Suppressor macrophage treated with lipopolysaccharide for 4 hours (primary cell): ENCODE measurements at places on chromosomes 13 and 19.

- no peak for DNase-seq
These were observed 51.7 kb upstream of the KPNA3 start for GRCh38 chr13:49844181-49844580.

DNA sequence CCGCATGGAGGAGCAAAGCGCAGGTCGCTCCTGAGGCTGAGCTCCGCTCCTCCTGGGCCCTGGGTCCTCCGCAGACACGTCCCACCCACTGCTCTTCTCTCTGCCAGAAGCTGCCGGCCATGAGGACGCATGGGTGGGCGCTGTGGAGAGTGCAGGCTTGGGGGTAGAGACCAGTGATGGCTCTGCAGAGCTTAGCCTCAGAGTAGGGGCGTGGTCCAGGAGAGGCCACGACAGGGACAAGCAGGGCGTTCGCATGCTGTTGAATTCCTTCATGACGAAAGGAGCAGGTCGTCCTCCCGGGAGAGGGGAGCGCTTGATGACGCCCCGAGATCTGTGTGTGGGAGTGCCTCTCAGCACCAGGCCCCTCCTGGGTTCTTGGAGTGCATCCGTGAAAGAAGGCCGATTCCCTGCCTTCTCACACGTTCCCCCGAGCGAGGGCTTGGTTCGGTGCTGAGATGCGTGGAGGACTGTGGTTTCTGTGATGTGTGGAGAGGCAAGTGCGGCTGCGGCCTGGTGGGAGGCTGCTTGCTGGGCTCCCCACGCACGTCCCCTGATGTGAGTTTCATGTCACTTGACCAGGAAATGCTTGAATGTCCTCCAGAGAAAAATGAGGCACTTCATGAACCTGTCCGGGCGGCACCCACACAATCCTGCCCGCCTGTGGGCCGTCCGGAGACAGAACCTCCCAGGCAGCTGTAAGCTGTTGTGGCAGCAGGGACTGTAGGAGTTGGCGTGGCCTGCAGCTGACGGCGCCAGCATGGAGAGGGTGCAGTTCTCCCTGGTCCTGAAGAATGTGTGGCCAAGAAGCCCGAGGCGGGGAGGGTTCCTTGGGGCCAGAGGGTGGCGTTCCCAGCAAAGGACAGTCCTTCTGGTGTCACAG is 4.5 kb downstream of the SF3A2 start:
- no peak for DNase-seq

DNA sequence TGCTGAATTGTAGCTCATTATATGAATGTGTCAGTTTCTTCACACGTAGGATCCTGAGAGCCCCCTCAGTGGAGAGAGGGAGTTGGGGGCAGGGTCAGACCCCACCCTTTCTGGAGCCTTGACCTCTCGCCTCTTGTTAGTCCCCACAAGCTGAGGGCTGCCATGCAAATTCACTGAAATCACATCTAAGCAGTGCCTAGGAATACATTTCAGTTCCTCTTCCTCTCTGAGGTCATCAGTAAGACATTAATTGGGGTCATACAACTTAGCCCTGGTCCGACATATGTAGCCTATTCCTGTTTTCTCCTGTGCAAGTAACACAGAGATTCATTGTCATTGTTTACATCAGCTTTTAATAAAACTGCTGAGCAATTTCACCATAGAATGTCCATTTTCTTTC is 30.0 kb downstream of the MYO9B start:
- peak; percentile 72 for DNase-seq

- DNase-seq: peak; percentile 59
These were observed 1.5 kb downstream of the KCNN4 start for GRCh38 chr19:43779147-43779819.

GRCh38 chr19:28966737-28967399 is 246.1 kb downstream of the UQCRFS1 start:
- DNase-seq: no peak

DNA sequence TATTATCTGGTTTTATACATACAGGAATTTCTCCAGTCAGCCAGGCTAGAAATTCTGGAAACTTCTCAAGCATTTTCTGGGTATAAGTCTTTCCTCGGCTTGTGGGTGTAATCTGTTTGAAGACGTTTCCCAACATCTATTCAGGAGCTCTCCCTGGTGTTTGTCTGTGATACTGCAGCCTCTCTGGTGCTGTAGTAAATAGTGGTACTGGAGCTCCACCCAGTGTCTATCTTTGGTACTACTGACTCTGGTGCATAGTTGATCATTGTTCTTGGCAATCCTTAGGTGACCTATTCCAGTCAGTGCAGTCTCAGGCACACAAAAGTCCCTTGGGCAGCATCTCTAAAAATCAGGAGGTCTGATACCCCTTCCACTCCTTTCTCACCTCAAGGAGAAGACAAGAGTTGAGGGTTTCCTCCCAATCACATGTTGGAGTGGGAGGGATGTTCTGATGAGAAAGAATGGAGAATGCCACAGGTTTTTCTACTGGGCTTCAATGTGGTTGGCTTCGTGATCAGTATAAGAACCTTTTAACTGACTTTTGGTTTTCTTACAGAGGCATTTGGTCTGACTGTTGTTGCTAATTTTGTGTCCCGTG is 115.5 kb downstream of the CYSLTR2 start:
- DNase-seq: peak; percentile 94

GRCh38 chr19:3284759-3285646 is 60.5 kb downstream of the CELF5 start:
- DNase-seq: peak; percentile 58

- DNase-seq: no peak
These were observed 22.3 kb upstream of the ZDHHC20 start for GRCh38 chr13:21481359-21481758.

DNA sequence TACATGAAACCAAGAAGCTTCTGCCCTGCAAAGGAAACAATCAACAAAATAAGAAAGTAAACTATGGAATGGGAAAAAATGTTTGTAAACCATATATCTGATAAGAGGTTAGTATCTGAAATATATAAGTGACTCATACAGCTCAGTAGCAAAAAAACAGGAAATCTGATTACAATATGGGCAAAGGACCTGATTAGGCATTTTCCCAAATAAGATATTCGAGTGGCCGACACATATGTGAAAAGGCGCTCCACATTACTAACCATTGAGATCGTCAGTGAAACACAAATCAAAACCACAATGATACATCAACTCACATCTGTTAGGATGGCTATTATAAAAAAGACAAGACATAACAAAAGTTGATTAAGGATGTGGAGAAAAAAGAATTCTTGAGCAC is 2818.6 kb upstream of the PCDH20 start:
- no peak for DNase-seq

- DNase-seq: peak; percentile 95
These were observed at the start of gene TRIP10 for GRCh38 chr19:6739390-6739882. Gene TRIP10 (plus strand): TSS chr19:6739680. CDS start chr19:6739762, 82 bp downstream.
